ENCODE measurements at places on chromosomes 16 and 17.

DNA sequence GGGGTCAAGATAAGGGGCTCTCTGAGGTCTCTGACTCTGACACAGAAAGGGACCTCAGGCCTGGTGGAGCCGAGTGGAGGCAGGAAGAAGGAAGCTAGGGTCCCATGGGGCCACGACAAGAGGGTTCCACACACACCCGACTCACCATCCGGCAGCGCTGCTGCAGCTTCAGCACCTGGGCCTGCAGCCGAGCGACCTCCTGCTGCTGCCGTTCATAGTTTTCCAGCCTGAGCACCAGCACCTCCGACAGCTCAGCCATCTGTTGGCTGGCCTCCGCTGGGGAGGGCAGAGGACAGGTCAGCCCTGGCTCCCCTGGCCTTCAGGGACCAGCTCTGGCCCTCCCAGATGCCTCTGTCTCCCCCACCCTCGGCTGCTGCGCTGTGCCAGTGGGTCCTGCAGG, 6.4 kb downstream of the HAP1 start:
- DNase-seq = no peak

- DNase-seq = no peak
Measured at GRCh38 chr17:44467108-44467507, 36.1 kb downstream of the GPATCH8 start.

DNA sequence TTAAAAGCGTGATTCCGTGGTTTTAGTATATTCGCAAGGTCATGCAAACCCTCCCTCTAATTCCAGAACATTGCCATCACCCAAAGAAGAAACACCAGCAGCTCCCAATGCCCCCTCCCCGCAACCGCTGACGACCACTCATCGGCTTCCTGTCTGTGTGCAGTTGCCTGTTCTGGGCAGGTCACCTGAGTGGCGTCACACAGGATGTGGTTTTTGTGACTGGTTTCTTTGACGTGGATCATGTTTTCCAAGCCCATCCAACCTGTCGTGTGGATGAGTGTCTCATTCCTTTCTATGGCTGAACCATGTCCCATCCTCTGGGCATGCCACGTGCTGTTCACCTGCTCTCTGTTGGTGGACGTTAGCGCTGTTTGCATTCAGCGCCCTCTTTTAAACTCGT, 8.2 kb upstream of the ATP2C2 start:
- DNase-seq = no peak

DNA sequence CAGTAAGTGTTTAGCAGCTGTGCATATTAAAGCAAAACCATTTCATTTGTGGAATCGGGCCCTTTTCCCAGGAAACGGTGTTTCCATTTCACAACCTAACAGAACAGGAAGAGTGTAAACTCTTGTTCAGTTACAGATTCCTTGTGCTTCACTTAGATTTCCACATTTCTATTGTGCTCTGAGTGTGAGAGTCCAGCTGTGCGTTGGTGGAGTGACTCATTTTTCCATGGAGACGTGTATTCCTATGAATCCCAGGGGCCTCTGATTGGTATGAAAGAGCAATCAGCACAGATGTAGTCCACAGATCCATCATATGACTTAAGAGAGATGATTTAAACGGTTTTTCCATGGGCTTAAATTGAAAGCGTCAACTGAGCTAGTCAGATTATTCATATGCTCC, 13.3 kb upstream of the CAVIN1 start:
- no peak for DNase-seq

- no peak for DNase-seq
Measured at GRCh38 chr16:73021866-73022495, 25.9 kb downstream of the ZFHX3 start.

DNA sequence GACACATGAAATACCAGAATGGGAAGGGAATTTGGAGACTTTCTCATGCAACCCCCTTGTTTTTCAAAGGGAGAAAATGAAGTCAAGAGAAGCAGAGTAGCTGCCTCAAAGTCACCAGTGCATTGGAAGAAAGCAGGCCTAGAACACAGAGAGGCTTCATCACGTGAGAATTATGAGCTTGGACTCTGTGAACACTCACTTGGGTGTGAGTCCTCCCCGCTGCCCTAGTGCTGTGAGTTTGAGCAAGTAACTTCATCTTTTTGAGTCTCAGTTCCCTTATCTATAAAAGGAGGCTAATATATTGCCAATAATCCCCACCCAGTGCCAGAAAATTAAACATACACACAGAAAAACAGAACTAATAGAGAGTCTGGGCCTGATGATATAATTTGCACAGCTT, 315.8 kb downstream of the XYLT1 start:
- no peak for DNase-seq

DNA sequence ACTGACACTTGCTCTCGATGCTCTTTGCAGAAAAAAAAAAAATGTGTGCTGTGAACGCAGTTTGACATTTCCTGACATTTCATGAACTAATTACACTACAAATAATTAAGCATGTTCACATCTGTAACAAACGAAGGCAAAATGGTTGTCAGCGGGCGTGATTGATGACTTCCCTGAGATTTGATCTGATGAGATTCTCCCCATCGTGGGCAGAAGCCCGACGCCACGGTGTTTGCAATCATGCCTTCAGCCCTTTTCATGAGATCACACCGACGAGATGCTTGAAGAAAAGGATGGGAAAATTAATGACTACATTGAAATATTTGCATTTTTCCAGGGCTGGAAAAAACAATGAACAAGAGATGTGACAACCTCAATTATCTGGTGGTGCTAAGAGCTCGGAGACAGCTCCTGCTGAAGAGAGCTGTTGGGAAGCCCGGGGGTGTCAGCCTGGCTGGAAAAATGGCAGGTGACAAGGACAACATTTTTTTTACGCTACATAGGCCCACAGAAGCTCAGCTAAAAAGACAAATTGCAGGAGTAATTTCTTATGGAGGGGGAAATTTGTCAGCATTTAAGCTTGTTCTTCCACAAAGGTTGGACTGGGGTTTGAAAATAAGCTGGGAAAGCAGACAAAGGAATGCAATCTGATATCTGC, 259.4 kb upstream of the IRX3 start:
- no peak for DNase-seq

DNA sequence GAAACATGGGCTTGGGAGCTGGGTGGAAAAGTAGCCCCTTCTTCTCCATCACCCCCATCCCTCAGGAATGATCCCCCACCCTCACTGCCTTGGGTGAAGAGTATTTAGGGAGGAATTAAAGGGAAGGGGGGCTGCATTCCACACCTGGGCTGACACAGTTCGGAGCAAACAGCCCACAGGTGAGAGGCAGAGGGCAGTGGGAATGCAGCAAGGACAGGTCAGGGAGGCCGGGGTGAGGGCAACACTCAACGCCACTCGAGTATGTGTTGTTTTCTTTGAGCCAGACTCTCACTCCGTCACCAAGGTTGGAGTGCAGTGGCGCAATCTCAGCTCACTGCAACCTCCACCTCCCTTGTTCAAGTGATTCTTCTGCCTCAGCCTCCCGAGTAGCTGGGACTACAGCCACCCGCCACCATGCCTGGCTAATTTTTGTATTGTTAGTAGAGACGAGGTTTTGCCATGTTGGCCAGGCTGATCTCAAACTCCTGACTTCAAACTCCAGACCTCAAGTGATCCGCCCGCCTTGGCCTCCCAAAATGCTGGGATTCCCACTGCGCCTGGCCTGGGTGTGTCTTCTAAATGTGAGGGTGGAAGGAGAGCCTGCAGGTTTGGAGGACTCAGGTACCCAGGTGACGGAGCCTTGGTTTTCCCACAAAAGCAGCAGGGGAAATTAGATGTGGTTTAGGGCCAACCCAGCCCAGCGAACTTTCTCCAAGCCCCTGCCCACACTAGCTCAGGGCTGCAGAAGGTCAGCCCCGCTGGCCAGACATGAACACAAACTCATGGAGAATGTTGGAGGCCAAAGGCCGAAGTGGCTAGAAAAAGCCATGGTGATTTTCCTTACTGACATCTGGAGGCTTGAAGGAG, 21.2 kb upstream of the ITGA3 start:
- no peak for DNase-seq

- DNase-seq = no peak
Measured at GRCh38 chr16:6897876-6898485, 434.7 kb upstream of the RBFOX1 start.

- no peak for DNase-seq
Measured at GRCh38 chr16:88934066-88934667, 42.8 kb downstream of the CBFA2T3 start.

GRCh38 chr16:56289416-56289815, 98.1 kb downstream of the GNAO1 start:
- no peak for DNase-seq

DNA sequence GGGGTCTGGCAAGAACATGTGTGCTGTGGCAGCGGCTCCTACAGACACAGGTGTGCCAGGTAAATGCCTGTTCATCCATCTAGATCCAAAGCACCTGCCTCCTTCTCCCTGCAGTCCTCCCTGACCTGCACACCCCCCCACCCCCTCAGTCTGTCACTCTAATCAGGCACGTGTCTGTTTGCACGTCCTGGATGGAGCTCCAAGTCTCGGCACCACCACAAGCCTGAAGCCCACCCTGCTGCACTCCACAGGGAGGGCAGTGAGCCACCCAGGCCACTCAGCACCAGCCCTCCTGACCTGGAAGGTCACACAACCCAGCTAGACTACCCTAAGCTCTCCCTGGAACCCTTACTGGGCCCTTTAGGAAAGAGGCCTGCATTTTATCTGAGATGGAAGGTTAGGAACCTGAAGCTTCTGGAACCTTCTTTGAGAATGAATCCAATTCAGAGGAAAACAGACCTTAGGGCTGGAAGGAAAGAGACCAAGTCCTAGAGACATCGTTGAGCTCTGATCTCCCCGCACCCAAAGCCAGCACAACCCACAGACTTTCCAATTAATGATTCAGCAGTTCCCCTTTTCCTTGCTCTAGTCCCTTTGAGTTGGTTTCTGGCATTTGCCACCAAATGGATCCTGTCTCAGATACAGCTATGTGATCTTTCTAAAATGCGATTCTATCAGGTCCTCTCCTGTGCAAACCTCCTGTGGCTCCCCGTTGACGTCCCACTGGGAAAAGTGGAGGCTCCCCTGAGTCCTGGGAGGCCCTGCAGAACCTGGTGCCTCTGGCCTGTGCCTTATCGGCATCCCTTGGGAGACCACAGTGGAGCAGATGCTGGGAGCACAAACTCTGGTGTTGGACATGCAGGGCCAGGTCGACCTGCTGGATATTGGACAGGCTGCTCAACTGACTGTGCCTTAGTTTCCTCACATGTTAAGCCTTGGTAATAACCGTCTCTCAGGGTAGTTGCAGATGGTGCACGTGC, 67.9 kb downstream of the PRMT7 start:
- no peak for DNase-seq

GRCh38 chr16:23967775-23968174, 132.0 kb downstream of the PRKCB start:
- no peak for DNase-seq

GRCh38 chr17:66549731-66550207, 247.4 kb downstream of the PRKCA start:
- DNase-seq = no peak

- DNase-seq = no peak
Measured at GRCh38 chr16:30998852-30999761, 11.3 kb downstream of the STX1B start.

DNA sequence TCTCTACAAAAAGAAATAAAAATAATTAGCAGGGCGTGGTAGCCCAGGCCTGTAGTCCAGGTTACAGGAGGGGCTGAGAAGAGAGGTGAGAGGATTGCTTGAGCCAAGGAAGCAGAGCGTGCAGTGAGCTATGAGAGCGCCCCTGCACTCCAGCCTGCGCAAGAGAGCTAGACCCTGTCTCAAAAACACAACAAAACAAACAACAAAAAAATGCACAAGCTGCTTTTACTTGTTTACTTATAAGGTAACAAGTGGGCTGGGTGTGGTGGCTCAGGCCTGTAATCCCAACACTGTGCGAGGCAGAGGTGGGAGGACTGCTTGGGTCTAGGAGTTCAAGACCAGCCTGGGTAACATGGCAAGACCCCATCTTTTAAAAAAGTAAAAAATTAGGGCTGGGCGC, 1.7 kb downstream of the CYTH1 start:
- no peak for DNase-seq

DNA sequence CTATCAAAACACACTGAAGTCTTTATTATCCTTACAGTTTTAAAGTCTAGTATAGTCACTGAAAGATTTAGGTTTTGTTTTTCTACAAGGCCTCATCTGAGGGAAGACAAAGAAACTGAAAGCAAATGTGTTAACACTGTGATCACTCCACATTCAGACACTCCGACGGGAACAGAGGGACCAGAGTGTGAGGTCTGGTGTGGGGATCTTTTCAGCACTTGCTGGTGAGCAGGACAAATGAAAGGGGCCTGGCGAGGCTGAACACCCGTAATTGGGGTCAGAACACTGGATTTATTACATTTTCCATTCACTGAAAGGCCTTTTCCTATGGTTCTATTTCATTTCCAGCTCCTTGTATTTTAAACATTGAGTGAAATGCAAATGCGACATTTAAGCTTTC, 910.5 kb downstream of the CDH11 start:
- no peak for DNase-seq

GRCh38 chr17:78991906-78992532, 12.3 kb upstream of the LGALS3BP start:
- no peak for DNase-seq

- no peak for DNase-seq
Measured at GRCh38 chr17:17139972-17140589, 66.1 kb downstream of the PLD6 start.

- no peak for DNase-seq
Measured at GRCh38 chr16:68487669-68488068, 39.4 kb upstream of the SMPD3 start.

DNA sequence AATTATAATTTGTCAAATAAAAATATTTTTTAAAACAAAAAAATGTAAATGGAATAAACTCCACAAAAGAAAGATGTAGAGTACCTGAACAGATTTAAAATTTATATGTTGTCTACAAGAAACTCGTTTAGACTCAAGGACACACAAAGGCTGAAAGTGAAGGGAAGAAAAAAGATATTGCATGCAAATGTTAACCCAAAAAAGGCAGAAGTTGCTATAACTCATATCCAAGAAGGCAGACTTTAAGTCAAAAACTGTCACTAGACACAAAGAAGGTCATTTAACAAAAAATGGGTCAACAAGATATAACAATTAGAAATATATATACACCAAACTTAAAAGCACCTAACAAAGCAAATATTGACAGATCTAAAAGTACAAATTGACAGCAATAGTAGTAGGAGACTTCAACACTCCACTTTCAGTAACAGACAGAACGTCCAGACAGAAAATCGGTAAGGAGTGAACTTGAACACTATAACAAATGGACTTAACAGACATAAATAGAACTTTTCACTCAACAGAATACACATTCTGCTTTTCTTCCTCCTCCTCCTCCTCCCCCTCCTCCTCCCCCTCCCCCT, 40.8 kb upstream of the MYLK3 start:
- no peak for DNase-seq

GRCh38 chr16:54422569-54422978, 136.0 kb upstream of the IRX3 start:
- no peak for DNase-seq

DNA sequence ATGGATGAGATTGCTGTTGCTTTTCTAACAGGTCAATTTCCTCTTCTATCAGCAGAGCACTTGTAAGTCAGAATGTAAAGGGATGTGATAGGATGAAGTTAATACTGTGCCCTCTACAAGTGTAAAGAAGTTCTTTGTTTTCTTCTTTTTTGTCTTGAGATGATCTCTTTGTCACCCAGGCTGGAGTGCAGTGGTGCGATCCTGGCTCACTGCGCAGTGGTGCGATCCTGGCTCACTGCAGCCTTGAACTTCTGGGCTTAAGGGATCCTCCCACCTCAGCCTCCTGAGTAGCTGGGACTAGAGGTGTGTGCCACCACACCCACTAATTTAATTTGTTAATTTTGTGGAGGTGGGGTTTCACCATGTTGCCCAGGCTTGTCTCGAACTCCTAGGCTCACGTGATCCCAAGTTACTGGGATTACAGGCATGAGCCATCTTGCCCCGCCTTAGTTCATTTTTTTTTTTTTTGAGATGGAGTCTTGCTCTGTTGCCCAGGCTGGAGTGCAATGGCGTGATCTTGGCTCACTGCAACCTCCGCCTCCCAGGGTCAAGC, 21.6 kb upstream of the KPNB1 start:
- no peak for DNase-seq
